Stimulated activated CD4-positive, alpha-beta T cell treated with anti-CD3 and anti-CD28 coated beads, Interleukin-4, amount 100 ng/mL, for 1 hour (primary cell): ENCODE measurements at places on chromosomes 2 and 18.

DNA sequence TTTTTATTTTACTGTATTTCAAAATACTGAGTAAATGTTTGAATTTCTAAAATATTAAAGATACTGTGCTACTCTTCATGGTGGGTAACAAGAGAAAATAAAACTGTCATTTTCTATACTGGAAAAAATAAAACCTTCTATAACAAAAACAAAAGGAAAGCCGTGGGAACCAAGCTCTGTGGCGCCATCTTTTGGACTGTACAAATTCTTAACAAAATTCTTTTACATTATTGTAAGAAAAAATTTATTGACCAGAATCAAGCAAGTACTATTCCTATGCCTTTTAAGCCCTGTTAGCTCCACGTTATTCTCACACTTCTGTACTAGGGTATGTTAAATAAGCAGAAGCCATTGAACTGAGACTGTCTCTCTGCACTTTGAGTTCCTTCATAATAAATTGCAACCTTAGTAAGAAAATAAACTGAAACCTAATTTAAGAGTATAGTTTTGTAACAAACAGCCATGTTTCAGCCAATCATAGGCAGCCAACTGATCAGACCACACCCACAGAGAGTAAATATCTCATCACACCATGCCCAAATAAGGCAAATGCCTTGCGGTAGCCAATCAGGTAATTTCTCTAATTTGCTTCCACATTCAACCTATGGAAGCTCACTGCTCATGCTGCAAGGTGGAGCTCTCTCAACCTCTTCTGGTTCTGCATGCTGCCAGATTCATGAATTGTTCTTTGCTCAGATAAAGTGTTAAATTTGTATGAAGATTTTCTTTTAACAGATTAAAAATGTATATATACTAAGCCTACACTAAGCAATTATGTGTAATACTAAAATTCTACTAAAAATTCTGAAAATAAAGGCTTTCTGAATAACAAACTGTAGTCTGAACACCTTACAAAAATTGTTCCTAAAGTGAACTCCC is 42.2 kb downstream of the HIBCH start:
- no peak for DNase-seq

GRCh38 chr18:56574861-56575260 is 63.5 kb downstream of the TXNL1 start:
- DNase-seq = no peak

GRCh38 chr18:6865251-6865650 is 135.7 kb downstream of the ARHGAP28 start:
- DNase-seq = no peak

DNA sequence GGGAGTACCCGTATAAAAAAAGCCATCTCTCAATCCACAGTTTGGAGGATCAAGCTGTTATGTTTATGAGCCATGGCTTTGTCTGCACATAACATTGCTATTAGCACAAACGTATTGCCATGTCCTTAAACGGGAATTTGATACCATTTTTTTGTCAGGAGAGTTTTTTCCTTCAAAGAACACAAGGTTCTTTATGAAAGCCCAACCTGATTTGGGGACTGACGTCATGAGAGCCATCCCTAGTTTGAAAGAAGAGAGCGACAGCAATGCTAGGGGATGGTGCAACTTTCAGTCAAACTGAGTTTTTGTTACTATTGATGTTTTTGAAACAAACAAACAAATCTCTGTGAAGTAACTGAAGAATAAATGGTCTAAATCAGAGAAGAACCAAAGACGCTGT is 376.6 kb downstream of the EIPR1 start:
- DNase-seq = no peak

- DNase-seq = no peak
These were observed 348.3 kb upstream of the SOX11 start for GRCh38 chr2:5343785-5344335.

- no peak for DNase-seq
These were observed 252.8 kb downstream of the MTX2 start for GRCh38 chr2:176521878-176522670.

- no peak for DNase-seq
These were observed 270.0 kb downstream of the CYP26B1 start for GRCh38 chr2:71877636-71878035.

- DNase-seq = no peak
These were observed 45.4 kb upstream of the CCDC150 start for GRCh38 chr2:196594158-196594557.

DNA sequence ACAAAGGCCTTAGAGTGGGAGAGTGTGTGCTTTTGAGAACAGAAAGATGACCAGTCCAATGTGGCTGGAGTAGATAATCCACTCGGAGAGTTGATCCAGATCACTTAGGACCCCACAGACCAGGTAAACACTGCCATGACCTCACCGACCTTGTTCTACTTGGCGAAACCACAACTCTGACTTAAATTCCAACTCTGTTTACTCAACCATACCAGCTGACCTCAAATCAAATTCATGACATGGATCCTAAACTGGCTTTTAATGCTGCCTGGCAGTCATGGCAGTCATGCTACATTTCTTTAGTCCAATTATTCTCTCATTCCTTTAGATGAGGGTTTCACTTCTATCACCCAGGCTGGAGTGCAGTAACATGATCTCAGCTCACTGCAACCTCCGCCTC is 347.1 kb upstream of the FAM98A start:
- no peak for DNase-seq

DNA sequence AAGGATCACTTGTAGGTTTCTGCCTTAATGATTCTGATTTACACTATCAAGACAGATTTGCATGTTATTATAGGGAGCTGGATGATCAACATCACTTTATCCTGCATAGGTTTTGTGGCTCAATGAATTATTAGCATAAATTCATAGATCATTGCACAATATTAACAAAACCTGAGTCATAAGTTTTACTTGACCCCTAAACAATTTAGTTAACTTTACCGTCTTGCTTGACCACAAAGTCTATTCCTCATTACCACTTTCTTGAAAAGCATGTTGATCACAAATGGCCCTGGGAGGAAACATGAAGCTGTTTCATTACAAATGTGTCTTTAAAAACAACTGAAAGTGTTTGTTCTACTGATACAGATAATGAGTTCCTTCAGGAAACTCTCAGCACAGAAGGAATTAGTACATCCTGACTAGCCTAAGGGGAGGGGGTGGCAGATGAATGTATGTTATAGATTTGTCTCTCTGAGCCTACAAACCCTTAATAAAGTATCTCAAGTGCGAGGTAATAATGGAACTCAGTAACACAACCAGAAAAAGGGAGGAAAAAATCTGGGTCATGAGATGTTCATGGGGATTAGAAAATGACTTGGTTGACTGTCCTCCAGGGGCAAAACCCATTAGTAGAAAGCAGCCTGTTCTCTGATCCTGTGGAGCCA is 303.4 kb downstream of the PIK3C3 start:
- DNase-seq = no peak

GRCh38 chr2:453132-453531 is 165.2 kb upstream of the ALKAL2 start:
- DNase-seq = no peak

GRCh38 chr2:15092181-15092580 is 459.7 kb downstream of the LRATD1 start:
- DNase-seq = no peak

GRCh38 chr2:165443511-165443910 is 26.0 kb upstream of the CSRNP3 start:
- DNase-seq = no peak

DNA sequence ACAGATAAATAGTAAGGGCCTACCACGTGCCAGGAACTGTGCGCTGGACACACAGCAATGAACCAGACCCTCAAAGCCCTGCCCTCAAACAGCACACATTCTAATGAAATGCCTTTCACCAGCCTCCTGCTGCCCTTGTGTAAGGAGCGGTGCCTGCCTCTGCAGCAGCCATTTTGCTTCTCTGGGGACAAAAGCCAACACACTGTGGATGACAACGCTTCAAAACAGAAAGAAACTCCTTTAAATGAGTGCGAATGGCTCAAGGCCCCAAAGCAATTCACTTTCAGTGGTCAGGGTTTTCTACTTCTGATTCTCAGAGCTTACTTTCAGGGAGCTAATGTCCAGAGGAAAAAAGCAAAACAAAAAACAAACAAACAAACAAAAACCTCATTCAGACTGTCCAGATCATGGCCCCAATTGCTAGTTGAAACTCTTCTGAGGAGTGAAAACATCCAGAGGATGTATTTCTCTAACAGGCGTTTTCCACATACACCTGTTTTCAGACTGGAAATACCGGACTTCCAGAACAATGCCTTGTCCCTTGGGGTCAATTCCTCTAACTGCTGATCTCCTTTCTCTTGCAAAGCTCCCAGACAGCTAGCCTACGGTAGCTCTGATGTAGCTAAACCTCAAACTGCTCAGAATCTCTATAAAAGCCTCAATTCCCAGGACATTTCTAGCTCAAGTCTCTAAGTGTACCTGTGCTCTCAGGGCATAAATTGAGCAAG is 323.3 kb upstream of the ZNF521 start:
- no peak for DNase-seq

DNA sequence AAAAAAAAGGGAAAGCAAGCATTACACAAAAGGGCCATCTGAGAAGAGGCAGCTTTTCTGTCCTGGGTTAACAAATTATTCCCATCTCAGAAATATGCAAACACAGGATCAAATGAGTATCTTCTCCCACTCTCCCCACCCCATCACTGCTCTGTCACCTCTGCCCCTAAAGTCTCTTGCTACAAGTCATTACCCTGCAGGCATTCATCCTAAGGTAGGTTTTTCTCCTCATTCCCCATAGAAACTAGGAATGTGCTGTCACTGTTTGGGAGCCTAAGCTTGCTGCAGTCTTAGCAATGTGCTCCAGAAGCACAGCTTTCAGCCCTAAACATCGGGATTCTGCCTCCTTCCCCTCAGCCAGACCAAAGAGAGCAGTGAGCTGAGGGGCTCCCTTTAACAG is 3.6 kb downstream of the LRRTM1 start:
- no peak for DNase-seq

DNA sequence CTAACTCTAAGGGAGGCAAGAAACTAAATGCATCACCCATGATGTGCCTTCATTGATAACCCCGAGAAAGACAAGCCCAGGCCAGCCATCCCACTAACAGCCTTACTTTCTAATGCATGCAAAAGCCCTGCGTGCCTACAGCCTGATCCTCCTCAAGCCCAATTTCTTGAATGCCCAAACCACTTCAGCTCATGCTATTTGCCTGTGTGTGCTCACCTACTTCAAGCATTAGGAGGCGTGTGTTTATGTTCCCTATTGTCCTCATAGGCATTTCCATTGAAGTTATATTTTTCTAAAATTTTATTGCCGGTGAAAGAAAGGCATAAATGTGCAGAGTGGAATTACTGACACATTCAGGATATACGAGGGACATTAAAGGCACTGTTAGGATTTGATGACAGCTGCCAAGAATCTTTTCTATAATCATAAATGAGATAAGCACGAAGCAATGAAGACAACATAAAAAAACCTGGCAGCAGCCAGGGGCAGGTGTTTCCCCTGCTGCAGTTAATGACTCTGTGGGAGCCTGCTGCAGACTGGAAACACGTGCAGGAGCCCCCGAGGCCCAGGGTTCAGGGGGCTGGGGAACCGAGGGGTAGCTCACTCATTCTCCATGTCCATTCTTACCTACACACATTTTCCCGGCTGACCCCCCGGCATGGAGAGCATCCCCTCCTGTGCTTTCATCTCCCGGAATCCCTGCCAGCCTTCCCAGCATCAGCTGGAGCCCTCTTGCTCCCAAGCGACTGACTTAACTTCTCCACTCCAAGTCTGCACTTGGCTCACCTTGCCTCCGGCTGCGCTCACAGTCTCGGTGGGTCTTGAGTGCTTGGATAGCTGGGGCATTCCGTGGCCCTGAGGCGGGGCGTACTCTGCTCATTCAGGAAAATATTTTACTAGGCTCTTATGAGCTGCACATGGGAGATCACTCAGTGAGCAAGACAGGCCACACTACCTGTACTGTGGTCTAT is 292.3 kb upstream of the SIX2 start:
- DNase-seq = no peak

GRCh38 chr18:9413576-9413975 is 61.7 kb upstream of the RALBP1 start:
- no peak for DNase-seq

DNA sequence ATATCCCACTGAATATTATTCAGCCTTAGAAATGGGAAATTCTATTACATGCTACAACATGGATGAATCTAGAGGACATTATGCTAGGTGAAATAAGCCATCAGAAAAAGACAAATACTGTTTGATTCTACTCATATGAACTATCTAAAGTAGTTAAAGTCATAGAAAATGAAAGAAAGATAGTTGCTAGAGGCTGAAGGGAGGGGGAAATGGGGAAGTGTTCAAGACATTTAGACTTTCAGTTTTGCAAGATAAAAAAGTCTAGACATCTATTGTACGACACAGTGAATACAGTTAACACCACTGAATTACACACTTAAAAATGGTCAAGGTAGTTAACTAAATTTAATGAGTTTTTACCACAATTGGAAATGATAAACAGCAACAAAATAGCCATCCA is 835.9 kb upstream of the CHAC2 start:
- DNase-seq = no peak

GRCh38 chr18:69689121-69689759 is 258.4 kb downstream of the CD226 start:
- DNase-seq = no peak

- DNase-seq = no peak
These were observed 94.8 kb downstream of the ZNF407 start for GRCh38 chr18:74692367-74693013.

DNA sequence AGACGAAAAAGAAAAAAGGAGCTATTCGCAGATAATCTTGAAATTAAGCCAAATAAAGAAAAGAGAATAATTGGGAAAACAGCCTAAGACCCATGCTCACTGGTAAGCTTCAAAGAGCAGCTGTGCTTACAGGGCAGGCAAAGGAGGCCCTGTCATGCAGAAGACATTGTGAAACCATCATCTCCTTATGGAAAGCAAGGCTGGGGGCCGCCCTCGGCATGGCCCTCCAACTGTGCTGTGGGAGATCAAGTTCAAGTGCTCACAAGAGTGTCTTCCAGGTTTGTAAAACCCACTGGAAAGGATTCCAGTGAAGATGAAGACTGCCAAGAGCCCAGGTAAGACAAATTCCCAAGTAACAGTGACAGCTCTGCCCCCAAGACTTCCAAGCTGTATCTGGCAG is 32.2 kb downstream of the ACVR1 start:
- no peak for DNase-seq

- DNase-seq = no peak
These were observed 149.1 kb downstream of the ATAD2B start for GRCh38 chr2:23777826-23778225.

GRCh38 chr2:170563401-170563800 is 151.7 kb upstream of the SP5 start:
- DNase-seq = no peak

GRCh38 chr2:24363301-24363700 is 3.0 kb upstream of the ITSN2 start:
- DNase-seq = no peak

DNA sequence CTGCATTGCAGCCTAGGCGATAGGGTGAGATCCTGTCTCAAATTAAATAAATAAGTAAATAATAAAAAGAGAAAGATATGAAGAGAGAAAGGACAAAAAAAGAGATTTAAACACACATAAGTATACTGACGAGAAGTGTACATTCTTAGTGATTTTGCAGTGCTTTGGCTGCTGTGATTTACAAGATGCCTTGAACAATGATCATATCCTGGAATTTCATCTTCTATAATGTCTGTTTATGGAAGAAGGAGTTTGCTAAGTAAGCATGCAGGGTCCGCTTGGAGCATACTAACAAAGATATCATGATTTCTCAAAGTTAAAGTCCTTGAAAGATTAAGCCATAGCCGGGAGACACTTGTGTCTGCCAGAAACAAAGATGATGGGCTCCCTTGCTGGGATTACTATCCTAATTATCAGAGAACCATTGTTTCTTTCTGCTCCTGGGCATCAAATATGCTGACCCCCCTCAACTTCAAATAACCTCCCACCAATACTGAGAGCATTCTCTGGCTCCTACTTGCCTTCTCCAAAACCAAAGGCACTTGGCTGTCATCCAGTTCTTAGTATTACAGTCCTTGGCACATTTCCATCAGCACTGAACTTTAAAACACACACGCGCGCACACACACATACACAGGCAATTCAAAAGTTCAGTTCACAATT is 47.5 kb upstream of the STAM2 start:
- DNase-seq = no peak
